Activated T-helper 2 cell treated with anti-CD3 and anti-CD28 coated beads, Interferon-gamma antibody, Interleukin-2, Interleukin-4, amounts not matched to agents 10 μg/mL and 5 μg/mL and 100 μg/mL, durations not matched to agents 14 hours and 24 hours and 36 hours (primary cell): ENCODE measurements at places on chromosomes 13 and 19.
A peak's percentile ranks its signal among the peaks of the same experiment; 100 is the strongest.

DNA sequence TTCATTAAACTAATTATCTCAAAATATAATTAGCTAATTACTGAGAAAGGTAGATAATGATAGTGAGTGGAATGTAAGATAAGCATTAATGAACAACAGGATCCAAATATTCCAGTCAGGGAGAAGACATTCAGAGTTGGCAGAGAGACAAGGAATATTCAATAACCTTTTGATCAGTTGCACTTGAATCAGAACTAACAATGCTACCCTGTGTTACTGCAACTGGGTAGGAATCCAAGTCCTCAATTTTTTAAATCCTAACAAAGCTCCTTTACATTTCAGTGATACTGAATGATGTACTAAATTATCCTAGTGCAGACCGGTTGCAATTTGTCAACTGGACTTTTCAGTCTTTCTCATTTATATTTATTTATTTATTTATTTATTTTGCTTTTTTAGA lies 107.1 kb upstream of the MIR17HG start:
- DNase-seq, result no peak

DNA sequence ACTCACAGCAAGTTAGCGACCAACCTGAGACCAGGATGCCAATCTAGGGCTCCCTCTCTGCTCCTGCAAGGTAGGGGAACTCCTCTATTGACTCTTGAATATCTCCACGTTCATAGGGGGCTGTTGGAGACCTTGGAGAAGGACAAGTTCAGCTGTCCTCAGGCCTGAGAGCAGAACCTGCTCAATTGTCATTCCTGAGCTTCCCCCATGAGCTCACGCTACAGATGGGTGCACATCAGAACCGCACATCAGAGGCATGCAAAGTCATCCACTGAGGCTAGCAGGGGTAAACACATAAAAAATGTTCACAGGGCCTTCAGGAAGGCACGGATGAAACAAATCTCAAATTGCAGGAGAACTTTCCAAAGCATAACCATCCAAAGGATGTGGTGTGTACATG lies 168.8 kb upstream of the ZNF507 start:
- DNase-seq, result no peak

- DNase-seq, result no peak
Measured at GRCh38 chr19:19427302-19427701, 21.8 kb downstream of the GATAD2A start.

DNA sequence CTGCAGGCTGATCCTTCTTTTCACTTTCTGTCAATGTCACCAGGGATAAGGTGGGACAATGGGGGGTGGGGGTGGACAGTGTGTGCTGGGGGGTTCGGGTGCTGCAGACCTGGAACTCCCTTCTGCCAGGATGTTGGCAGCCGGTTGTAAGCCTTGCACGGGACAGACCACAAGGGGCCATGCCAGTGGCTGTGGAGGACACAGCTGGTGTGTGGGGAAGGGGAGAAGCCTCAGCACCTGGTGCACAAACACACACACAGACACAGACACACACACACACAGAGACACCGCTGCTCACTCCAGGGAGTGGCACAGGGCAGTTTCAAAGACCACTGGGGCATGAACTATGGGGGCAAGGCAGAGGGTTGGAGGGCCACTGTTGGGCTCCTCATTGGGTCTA lies 3.6 kb downstream of the F2RL3 start:
- no peak for DNase-seq

DNA sequence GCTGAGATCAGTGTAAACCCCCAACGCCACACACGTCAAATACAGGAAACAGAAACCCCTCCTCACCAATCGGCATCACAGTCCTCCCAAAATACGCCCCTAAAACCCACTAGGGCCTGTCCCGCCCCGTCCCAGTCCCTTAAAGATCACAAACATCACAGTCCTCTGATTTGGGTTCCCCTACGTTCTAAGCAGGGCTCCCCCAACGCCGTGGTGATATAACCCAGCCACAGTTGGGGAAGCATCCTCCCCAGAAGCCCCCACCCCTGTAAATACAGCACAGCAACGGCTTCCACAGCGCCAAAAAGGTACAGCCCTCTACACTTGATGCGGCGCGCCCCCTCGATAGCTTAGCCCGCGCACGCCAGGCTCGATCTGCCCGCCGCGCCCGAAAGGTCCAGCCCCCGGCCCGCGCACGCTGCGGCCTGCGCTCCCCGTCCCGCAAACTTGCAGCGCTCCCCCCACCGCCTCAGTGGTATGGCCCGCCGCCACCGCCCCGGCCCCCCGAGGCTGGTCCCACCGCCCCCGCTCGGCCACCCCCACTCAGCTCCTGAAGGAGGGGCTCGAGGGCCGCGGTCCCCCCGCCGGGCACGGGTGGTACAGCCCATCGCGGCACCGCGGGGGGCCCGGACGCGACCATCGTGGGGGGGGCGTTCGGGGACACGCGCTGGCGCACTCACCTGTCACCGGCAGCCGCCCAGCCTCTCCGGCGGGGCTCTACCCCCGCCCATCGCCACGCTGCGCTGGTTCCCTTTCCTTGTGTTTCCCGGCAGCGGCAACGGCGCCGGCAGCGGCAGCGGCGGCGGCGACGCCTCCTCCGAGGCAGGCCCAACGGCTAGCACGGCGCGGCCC lies at the start of gene AKT2:
TSS of gene AKT2 (minus strand) at position 845 of the 852 bp plus-strand sequence. CDS start 20,078 bp downstream, outside the sequence.
- peak; percentile 38 for DNase-seq

DNA sequence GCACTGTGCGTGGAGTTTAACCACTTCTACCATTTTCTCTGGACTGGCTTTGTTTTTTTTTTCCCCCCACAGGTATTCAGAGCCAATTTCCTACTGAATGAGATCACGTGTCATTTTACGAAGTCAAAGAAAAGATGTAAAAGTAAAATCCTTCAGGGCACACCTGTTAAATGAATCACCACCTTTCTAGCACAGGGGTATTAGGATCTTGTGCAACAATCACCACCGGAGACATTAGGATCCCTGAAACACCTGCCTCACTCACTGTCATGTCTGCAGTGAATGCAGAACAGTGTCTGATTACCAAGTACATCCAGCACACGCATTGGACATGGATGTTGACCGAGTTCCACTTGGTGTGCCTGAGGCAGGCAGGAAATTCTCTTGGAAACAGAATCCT lies 17.2 kb downstream of the BRD4 start:
- DNase-seq, result no peak

GRCh38 chr13:65638572-65639168 lies 1591.5 kb downstream of the PCDH9 start:
- no peak for DNase-seq

DNA sequence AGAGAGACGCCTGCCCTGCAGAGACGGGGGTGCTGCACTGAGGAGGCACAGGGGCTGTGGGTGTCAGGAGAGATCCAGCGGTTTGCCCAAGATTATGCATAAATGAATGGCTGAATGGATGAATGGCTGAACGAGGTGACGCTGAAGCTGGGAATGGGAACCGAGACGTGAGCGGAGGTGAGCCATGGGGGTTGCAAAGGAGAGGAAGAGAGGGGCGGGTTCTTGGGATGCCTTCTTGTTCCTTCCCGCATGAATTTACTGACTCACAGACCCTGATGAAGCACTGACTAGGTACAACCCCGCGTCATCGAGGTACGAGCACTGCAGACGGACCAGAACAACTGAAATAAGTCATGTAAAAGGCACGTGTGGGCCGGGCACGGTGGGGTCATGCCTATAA lies 16.7 kb downstream of the DCAF15 start:
- no peak for DNase-seq

DNA sequence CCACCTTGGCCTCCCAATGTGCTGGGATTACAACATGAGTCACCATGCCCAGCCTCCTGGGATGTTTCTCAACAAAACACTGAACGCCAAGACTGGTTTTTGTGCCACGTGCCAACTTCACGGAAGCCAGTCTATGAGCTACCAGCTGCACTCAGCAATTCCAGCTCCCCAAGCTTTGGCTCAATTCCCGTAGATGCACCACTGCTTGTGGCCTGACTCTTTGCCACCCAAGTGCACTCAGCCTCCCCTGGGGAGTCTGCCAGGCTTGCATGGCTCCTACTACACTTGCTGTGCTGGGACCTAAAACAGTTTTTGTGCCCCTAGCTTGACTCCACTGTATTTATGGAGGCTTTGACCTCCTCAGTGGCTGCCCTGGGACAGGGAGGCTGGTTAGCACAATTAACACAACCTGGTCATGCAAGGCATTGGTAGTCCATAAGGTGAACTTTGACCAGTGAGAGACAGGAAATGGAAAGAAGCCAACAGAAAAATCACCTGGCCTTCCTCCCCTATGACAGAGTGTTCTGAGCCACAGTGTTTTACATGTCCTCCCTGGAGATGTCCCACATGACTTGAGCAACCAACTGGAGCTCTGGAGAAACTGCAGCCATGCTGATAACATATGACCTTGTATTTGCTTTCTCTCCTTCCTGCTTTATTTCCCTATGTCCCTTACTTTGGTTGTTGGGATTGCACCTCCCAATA lies 1173.1 kb downstream of the UQCRFS1 start:
- DNase-seq, result no peak

- no peak for DNase-seq
Measured at GRCh38 chr19:46514589-46515289, 19.1 kb upstream of the PNMA8B start.

- no peak for DNase-seq
Measured at GRCh38 chr13:76913898-76914297, 27.7 kb upstream of the KCTD12 start.

GRCh38 chr13:48662226-48662625 lies 8.5 kb downstream of the CYSLTR2 start:
- DNase-seq, result no peak

DNA sequence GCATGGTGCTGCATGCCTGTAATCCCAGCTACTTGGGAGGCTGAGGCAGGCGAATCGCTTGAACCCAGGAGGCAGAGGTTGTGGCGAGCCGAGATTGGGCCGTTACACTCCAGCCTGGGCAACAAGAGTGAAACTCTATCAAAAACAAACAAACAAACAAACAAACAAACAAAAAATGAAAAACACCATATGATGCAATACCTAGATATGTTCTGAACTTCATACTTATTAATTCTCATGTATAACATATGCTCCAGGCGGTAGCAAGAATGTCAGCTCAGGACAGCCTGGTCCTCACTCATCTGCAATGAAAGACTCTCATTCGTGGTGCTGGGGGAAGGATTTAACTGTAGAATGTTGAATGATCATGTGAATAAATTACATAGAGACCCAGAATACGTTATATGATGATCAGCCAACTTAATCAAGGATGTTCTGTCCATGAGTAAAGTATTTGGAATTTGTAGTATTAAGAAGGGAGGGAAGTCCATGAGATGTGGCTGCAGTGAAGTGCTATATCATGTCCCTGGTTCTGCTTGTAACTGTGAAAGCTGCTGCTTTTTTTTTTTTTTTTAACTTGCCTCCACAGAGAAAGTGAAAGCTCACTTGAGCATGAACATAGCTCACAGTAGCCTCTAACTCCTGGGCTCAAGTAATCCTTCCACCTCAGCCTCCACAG lies 206.8 kb downstream of the UQCRFS1 start:
- no peak for DNase-seq
